Aorta (tissue), 5 donors: ENCODE measurements at places on chromosomes 5 and 9. TPM values are rescaled to one million over a fixed set of nuclear protein-coding genes. Genes with fewer than 3 reads are reported as not detected.

DNA sequence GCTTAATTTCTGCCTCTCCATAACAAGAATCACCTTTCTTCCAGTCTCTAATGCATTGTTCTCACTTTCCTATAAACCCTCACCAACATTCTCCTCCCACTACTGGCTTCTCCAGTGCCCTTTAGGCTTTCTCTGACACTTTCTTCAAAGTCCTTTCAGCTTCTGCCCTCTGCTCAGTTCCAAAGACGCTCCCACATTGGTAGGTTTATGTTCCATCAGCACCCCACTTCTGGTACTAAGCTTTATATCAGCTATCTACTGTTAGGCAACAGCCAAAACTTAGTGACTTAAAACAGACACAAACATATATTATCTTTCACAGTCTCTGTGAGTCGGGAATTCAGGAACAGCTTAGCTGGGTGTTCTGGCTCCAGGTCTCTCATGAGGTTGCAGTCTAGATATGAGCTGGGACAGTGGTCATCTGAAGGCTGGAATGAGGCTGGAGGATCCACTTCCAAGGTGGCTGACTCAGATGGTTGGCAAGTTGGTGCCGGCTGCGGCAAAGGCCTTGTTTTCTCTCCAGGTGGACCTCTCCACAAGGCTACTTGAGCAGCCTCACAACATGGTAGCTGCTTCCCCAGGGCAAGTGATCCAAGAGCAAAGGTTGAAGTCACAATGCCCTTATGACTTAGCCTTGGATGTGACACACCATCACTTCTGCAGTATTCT lies 37.4 kb downstream of the BOD1 start:
- no peaks in the 10 kb centered on the region for H3K36me3 ChIP-seq
- DNase-seq: no peak
- H3K27me3 ChIP-seq: no peaks in the 10 kb centered on the region
- no peaks in the 10 kb centered on the region for H3K4me1 ChIP-seq
- H3K27ac ChIP-seq: no peak overlapping the region

GRCh38 chr5:78328585-78329173 lies 31.7 kb upstream of the SCAMP1 start:
- no peak overlapping the region for H3K27ac ChIP-seq
- no peak overlapping the region for H3K4me3 ChIP-seq
- no peaks in the 10 kb centered on the region for H3K36me3 ChIP-seq
- H3K4me1 ChIP-seq: no peaks in the 10 kb centered on the region

GRCh38 chr9:15422372-15423230 lies at the start of gene SNAPC3:
SNAPC3 (plus strand) TSS chr9:15422876; CDS start chr9:15422880, 4 bp downstream.
- H3K27me3 ChIP-seq: no peaks in the 10 kb centered on the region
- no peak within 1 kb of the TSS for H3K27ac ChIP-seq
- H3K36me3 ChIP-seq: peaks cover 2% of the 10 kb centered on the region
- H3K4me3 ChIP-seq: peak within 1 kb of the TSS; percentile 79
- peak; percentile 96 for DNase-seq
- H3K4me1 ChIP-seq: no peaks in the 10 kb centered on the region

- DNase-seq: no peak
- H3K36me3 ChIP-seq: no peaks in the 10 kb centered on the region
- no peaks in the 10 kb centered on the region for H3K27me3 ChIP-seq
- H3K4me1 ChIP-seq: no peaks in the 10 kb centered on the region
Measured at GRCh38 chr5:54603372-54603771, 85.8 kb downstream of the SNX18 start.

GRCh38 chr9:112224401-112225289 lies 49.5 kb upstream of the SUSD1 start:
- no peak for DNase-seq
- H3K36me3 ChIP-seq: peaks cover 2% of the 10 kb centered on the region
- H3K4me1 ChIP-seq: no peaks in the 10 kb centered on the region
- no peaks in the 10 kb centered on the region for H3K27me3 ChIP-seq
- no peak overlapping the region for H3K27ac ChIP-seq

DNA sequence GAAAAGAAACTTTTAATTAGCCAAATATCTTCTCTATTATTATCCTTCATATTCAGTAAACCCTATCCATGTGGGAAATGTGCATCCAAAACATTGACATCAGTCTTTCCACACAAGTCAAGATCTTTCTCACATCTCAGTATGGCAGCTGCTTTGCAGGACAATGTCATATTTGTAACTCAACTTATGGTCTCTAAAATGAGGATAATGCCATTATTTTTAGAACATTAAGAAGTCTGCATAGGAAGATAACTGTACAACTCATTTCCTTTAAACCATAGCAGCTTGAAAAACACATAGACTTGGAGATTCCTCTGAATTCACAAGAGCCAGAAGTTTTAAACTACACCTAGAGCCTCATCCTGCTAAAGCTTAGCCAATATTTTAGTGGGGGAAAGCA lies 43.7 kb downstream of the MCTP1 start:
- H3K36me3 ChIP-seq: no peaks in the 10 kb centered on the region
- H3K27ac ChIP-seq: no peak overlapping the region
- DNase-seq: no peak
- no peaks in the 10 kb centered on the region for H3K27me3 ChIP-seq
- no peaks in the 10 kb centered on the region for H3K4me1 ChIP-seq
- no peak overlapping the region for H3K4me3 ChIP-seq

- H3K4me3 ChIP-seq: no peak overlapping the region
- no peaks in the 10 kb centered on the region for H3K36me3 ChIP-seq
- no peak for DNase-seq
- no peaks in the 10 kb centered on the region for H3K27me3 ChIP-seq
Measured at GRCh38 chr9:136204145-136204805, 653 bp downstream of the LHX3 start.

GRCh38 chr5:173320259-173320658 lies 8.0 kb downstream of the STC2 start:
- no peaks in the 10 kb centered on the region for H3K36me3 ChIP-seq
- H3K4me1 ChIP-seq: no peaks in the 10 kb centered on the region
- no peak for DNase-seq
- H3K4me3 ChIP-seq: no peak overlapping the region
- no peak overlapping the region for H3K27ac ChIP-seq
- no peaks in the 10 kb centered on the region for H3K27me3 ChIP-seq

- no peak overlapping the region for H3K4me3 ChIP-seq
- H3K27ac ChIP-seq: no peak overlapping the region
- DNase-seq: no peak
- H3K36me3 ChIP-seq: no peaks in the 10 kb centered on the region
- H3K27me3 ChIP-seq: no peaks in the 10 kb centered on the region
Measured at GRCh38 chr9:121996783-121997182, 96.3 kb downstream of the TTLL11 start.

GRCh38 chr9:37405764-37406380 lies 16.6 kb upstream of the GRHPR start:
- H3K4me3 ChIP-seq: no peak overlapping the region
- DNase-seq: no peak
- no peaks in the 10 kb centered on the region for H3K4me1 ChIP-seq
- H3K27me3 ChIP-seq: no peaks in the 10 kb centered on the region

GRCh38 chr5:141845371-141845851 lies 32.8 kb downstream of the PCDH1 start:
- no peaks in the 10 kb centered on the region for H3K36me3 ChIP-seq
- H3K4me3 ChIP-seq: no peak overlapping the region
- DNase-seq: no peak
- H3K27ac ChIP-seq: no peak overlapping the region
- no peaks in the 10 kb centered on the region for H3K27me3 ChIP-seq

- no peak overlapping the region for H3K4me3 ChIP-seq
- DNase-seq: no peak
- no peak overlapping the region for H3K27ac ChIP-seq
- no peaks in the 10 kb centered on the region for H3K27me3 ChIP-seq
- no peaks in the 10 kb centered on the region for H3K36me3 ChIP-seq
- no peaks in the 10 kb centered on the region for H3K4me1 ChIP-seq
Measured at GRCh38 chr5:19904766-19905165, 83.2 kb downstream of the CDH18 start.

DNA sequence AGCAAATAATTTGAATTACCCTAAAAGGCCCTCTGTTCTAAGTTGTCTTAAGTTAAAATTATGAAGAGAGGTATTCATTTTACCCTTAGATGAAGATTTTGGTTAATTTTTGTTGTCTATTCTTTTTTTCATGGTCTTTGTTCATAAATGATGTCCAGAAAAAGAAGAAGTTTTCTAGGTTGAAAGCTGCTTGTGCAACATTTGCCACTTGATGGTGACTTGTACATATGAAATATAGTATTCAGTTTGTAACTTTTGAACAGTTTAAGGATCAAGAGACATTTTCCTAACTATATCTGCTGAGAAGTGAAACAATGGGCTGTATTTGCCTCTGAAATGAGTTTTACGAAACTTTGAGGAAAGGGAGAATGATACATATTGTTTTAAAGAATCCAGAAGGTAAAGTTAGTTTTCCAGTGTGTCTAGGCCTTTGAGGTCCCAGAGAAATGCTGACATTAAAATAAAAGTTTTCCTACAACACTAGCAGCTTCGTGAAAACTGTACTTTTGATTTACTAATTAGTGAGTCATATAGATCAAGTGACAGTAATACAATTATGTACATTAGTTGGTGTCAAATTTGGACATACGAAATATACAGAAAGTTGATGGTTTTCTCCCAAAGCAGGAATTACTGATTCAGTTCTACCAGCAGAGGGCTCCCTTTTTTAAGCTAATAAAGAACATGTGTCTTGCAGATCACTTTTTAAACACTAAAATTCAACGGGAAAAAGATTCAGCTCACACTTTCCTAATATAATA lies 70.5 kb downstream of the PIK3R1 start:
- H3K27ac ChIP-seq: no peak overlapping the region
- peaks cover 11% of the 10 kb centered on the region for H3K36me3 ChIP-seq
- no peak for DNase-seq
- H3K27me3 ChIP-seq: no peaks in the 10 kb centered on the region
- H3K4me1 ChIP-seq: peaks cover 3% of the 10 kb centered on the region

DNA sequence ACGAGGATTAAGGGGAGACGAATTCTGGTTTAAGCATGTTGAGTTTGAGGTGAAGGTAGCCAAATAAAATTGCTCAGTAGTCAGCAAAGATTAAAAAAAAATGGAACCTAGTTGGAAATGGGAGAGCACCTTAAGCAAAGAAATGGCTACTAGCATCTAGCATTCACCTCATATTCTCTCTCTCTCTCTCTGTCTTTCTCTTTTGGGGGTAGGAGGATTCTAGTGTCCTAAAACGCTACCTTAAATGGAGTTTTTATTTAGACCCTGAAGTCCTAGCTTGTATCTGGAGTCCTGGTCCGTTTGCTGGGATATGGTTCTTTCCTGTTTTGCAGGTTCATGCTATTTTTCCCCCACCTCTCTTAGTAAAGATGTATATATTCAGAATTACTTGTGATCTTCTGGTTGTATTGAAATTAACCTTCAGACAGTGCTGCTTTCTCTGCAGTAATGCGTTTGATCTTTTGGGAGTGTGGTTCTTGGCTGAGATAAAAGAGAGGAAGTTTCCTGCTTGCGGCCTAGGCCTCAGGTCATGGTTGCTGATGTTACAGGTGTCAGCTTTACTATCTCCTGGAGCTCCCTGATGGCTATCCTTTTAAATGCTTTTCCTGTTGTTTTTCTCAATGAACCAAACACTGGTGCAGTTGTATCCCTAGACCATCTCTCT lies 8.0 kb downstream of the TGFBR1 start:
- no peak overlapping the region for H3K4me3 ChIP-seq
- no peaks in the 10 kb centered on the region for H3K27me3 ChIP-seq
- H3K4me1 ChIP-seq: peaks cover 18% of the 10 kb centered on the region
- no peak for DNase-seq
- no peaks in the 10 kb centered on the region for H3K36me3 ChIP-seq

DNA sequence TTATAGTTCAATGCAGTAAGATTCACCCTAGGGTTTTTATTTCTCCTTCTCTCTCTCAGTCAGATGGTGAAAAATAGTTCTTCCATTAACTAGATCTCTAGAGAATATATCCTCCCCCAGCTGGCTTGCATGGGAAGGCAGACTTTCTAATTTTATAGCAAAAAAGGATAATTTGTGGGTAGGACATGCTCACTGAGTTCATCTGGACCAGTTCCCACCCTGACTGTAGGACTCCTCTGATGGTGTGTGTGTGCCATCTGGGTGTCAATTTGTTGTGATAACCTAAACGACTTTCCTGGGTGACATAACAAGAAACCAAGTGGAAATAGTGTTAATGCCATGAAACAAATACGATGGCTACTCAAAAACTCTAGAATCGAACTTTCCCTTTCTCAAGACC lies 44.9 kb downstream of the APBA1 start:
- H3K36me3 ChIP-seq: no peaks in the 10 kb centered on the region
- H3K27ac ChIP-seq: no peak overlapping the region
- H3K27me3 ChIP-seq: no peaks in the 10 kb centered on the region
- no peak overlapping the region for H3K4me3 ChIP-seq
- H3K4me1 ChIP-seq: no peaks in the 10 kb centered on the region
- DNase-seq: no peak

GRCh38 chr5:122173474-122174415 lies 44.4 kb downstream of the ZNF474 start:
- no peaks in the 10 kb centered on the region for H3K4me1 ChIP-seq
- no peak overlapping the region for H3K4me3 ChIP-seq
- H3K27me3 ChIP-seq: no peaks in the 10 kb centered on the region
- H3K36me3 ChIP-seq: no peaks in the 10 kb centered on the region
- H3K27ac ChIP-seq: no peak overlapping the region
- no peak for DNase-seq

- no peak overlapping the region for H3K27ac ChIP-seq
- DNase-seq: no peak
- H3K4me1 ChIP-seq: no peaks in the 10 kb centered on the region
- H3K4me3 ChIP-seq: no peak overlapping the region
- H3K36me3 ChIP-seq: no peaks in the 10 kb centered on the region
- H3K27me3 ChIP-seq: no peaks in the 10 kb centered on the region
Measured at GRCh38 chr5:133393776-133394476, 218.4 kb downstream of the FSTL4 start.

DNA sequence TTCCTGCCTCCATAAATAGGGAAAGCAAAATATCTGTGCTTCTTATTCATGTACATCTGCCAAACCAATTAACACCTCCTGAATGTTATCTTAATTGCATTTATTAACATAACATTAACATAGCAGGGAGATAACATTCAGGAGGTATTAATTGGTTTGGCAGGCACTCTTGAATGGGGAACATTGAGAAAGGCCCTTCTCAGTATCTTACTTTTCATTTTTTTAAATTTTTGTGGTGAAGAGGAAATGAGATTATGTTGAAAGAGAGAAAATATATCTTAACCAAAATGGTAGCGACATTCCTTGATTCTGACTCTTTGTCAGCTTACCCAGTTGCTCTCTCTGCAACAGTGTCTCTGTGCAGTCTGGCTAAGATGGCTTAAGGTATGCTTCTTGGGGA lies 100.4 kb upstream of the TLE1 start:
- no peaks in the 10 kb centered on the region for H3K27me3 ChIP-seq
- H3K27ac ChIP-seq: no peak overlapping the region
- no peak for DNase-seq
- no peaks in the 10 kb centered on the region for H3K36me3 ChIP-seq
- H3K4me1 ChIP-seq: no peaks in the 10 kb centered on the region

The KCTD16 gene
- total RNA-seq: 2.7 TPM

The IL13 gene
- total RNA-seq: not detected

The ADAMTS19 gene
- total RNA-seq: 0.42 TPM

The PCDHGA2 gene
- 6.2 TPM for total RNA-seq

The SV2C gene
- 0.33 TPM for total RNA-seq

The GGTA1 gene
- total RNA-seq: 17.6 TPM

The FBXW11 gene
- 64.0 TPM for total RNA-seq

The CWC27 gene
- total RNA-seq: 19.5 TPM

The TNC gene
- 117 TPM for total RNA-seq

The TLX3 gene
- not detected for total RNA-seq
